ENCODE measurements at places on chromosomes 5 and 9.
A peak's percentile ranks its signal among the peaks of the same experiment; 100 is the strongest.

DNA sequence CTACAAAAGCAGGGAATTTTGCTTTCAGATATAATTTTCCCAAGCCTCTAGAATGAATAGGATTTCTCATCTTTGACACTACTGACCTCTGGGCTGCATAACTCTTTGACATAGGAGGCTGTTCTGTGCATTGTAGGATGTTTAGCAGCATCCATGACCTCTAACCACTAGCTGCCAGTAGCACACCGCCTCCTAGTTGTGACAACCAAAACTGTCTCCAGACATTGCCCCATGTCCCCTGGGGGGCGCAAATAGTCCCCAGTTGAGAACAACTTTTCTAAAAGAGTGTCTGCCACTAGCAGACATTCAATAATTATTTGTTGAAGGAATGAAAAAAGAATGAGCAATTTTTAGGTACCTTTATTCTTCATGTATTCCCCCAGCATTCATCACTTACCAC, 51.8 kb downstream of the POU4F3 start:
- DNase-seq, result no peak

GRCh38 chr5:102818934-102819333, 63.8 kb downstream of the PAM start:
- no peak for DNase-seq

- DNase-seq, result peak; percentile 78
Observed at GRCh38 chr9:69412741-69413150, 87.7 kb downstream of the ENTREP1 start.

- no peak for DNase-seq
Observed at GRCh38 chr9:79007701-79008483, 563.9 kb upstream of the TLE4 start.

- no peak for DNase-seq
Observed at GRCh38 chr5:142313682-142314081, 11.1 kb downstream of the SPRY4 start.

DNA sequence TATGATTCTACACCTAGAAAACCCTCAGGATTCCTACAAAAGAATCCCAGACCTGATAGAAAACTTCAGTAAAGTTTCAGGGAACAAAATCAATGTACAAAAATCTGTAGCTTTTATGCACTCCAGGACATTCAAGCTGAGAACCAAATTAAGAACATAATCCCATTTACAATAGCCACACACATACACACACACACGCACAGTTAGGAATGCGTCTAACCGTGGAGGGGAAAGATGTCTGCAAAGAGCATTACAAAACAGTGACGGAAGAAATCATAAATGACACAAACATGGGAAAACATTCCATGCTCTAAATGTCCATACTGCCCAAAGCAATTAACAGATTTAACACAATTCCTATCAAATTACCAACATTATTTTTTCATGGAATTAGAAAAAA, 51.4 kb upstream of the CAST start:
- DNase-seq, result no peak

- no peak for DNase-seq
Observed at GRCh38 chr5:96880444-96881164, 4.3 kb downstream of the ERAP2 start.

GRCh38 chr9:120765910-120766425, 27.2 kb downstream of the FBXW2 start:
- DNase-seq, result no peak

DNA sequence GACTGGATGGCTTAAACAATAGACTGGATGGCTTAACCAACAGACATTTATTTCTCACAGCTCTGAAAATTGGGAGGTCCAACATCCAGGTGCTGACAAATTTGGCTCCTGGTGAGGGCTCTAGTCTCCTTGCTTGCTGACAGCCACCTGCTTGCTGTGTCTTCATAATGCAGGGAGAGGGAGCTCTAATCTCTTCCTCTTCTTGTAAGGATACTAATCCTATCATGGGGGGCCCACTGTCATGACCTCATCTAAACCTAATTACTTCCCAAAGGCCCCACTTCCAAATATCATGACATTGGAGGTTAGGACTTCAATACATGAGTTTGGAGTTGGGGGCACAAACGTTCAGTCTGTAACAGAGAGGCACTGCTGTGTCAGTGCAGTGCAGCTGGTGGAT, 26.4 kb downstream of the FOXD1 start:
- no peak for DNase-seq

GRCh38 chr9:83981126-83981871, 694 bp downstream of the RMI1 start:
- DNase-seq, result peak; percentile 18

- DNase-seq, result no peak
Observed at GRCh38 chr5:151483647-151484046, 36.2 kb downstream of the SLC36A1 start.

DNA sequence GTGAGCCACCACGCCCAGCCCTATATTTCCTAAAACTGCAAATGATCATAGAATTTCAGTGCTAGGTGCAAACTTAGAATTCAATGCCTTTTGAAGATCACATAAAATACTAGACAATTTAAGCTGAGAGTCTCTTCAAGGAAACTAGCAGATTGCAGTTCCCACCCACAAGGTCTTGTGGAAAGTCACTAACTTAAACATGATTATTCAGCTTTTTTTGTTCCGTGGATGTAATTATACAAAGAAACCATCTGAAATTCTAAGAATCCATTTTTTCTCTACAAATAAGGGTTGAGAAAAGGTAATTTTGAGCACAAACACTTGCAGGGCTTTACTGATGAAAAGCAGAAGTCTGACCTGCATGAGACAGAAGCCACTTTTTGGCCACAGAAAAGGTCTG, 4.5 kb upstream of the LHFPL2 start:
- no peak for DNase-seq

- DNase-seq, result no peak
Observed at GRCh38 chr5:159427180-159428012, 97.1 kb upstream of the IL12B start.

DNA sequence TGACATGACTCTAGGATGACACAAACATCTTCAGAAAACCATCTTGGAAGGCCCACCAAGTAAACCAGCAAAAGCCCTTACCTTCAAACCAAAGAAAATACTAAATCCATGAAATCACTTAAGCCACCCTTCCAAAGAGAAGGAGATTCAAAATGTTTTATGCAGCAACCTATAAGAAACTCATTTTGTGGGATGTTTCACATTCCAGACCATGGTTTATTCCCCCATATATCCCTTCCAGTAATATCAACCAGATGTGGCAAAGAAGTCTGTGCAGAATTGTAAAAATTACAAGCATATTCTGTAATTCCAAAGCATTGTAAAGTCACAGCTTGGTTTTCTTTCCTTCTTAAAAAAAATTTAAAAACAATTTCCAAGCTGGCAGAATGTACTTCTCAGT, 117.4 kb downstream of the SLIT3 start:
- no peak for DNase-seq

DNA sequence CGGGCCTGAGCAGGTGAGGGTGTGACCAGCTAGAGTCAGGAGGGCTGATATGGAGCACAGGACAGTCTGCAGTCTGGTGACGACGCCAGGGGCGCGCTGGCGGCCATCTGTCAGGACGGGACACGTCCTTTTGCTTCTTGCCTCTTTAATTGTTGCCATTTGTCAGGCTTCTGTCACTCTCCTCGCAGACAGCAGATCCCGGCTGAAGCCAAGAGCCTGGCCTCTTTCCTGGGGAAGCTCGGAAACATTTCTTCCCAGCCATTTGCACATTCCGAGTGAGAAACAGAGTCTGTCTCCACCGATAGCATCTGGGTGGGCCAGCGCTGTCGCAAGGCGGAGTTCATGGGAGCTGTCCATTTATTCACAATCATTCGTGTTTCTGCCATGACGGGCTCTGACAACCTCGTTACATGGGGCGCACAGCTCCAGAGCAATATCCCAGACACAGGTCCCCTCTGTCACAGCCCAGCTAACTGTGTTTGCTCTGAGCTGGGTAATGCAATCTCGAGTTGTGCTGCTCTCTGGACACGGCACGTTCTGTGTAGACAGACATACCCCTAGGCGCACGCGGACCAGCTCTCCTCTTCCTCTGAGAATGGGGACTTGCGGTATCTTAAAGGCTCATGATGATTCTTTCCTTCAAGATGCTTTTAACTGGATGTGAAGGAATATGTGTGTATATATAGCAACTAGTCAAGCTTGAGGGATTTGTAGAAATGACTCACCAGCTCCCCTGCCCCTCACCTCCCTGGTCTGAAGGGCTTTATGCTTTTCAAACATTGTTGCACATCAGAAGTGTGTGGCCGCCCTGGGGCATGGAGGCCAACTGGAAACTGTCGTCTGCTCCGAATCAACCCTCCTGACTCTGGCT, 105.3 kb upstream of the FCN2 start:
- DNase-seq, result no peak

DNA sequence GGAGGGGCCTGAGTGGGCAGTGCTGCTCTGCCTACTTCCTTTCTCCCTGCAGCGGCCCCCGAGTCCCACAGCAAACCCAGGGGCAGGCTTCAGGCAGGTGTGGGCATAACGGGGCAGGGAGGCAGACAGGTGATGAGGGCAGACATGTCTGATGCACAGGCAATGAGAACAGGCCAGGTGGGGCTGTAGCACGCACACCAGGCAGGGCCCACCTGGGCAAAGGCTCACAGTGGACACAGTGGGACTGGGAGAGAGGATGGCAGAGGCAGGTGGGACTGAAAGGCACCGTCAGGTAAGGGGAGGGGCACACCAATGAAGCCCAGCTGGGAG, 5.8 kb downstream of the LTC4S start:
- DNase-seq, result no peak

GRCh38 chr5:140245926-140246325, 57.0 kb downstream of the PFDN1 start:
- DNase-seq, result no peak

GRCh38 chr5:50711280-50711679, 44.8 kb downstream of the PARP8 start:
- peak; percentile 4 for DNase-seq

DNA sequence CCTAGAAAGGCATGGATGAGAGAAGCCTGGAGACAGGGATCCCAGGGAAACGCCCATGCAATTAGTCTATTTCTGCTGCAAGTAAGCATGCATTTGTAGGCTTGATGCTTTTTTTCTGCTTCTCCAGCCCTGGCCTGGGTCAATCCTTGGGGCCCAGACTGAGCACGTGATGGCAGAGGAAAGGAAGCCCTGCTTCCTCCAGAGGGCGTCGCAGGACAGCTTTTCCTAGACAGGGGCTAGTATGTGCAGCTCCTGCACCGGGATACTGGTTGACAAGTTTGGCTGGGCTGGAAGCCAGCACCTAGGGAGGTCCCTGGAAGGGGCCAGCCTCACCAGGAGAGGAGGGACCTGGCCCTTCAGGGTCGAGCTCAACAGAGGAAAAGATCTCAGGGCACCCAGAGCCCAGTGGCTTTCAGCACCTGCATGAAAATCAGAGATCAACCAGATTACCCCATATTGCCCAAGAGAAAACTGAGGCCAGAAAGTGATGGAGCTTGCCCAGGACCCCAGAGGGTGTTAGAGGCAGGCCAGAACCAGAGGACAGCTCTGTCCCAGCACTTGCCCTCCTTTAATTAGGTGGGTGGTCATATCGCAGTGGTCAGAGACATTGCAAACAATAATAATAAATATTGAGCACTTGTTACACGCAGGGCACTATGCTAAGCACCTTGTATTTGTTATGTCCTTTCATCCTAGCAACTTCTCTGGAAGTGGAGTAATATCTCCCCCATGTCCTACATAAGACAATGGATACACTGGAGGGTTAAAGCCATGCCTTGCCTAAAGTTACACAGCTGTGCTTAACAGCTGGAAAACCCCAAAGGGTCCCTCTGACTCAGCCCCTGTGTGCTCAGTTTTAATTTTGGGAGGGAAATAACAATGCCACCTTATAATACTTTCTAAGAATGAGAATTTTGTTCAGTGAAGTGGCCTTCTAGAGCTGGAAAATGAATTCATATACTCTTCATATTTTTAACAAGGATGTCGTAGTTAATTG, 67.1 kb downstream of the KLF4 start:
- DNase-seq, result peak; percentile 75

DNA sequence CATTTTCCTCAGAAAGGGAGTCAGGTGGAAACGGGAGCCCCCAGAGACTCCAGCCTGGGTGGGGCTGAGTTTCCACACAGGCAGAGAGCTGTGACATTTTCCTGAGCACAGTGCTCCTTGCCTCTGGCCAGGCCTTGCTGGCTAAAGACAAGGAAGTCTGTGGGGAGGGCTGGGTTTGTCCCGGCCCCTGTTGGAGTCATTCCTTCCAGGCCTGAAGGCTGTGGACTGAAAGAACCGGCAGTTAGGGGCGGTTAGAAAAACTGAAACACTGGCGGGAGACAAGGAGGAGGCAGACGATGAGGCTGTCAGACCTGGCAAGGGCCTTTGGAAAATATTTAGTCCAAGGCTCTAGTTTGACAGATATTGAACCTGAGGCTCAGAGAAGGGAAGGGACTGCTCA, 29.9 kb downstream of the COL15A1 start:
- no peak for DNase-seq

GRCh38 chr5:72531496-72532190, 24.4 kb upstream of the ZNF366 start:
- no peak for DNase-seq

- no peak for DNase-seq
Observed at GRCh38 chr5:56039985-56040384, 45.2 kb upstream of the IL6ST start.

DNA sequence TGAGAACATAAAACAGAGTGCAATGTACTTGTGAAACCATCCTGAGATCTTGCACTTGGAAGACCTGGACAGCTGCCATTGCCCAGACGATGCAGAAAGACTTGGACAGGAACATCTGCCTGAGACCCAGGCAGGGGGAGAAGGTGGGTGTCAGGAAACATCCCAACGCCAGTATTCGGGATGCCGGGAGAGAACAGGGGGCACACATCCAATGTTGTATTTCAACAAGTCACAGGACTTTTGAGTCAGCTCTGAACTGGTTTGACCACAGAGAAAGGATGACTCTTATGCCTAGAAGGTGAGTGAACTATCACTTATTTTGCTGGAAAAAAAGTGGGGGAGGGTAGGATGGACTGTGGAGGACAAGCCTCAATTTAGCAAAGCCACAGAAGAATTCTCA, 124.6 kb downstream of the ROR2 start:
- no peak for DNase-seq

DNA sequence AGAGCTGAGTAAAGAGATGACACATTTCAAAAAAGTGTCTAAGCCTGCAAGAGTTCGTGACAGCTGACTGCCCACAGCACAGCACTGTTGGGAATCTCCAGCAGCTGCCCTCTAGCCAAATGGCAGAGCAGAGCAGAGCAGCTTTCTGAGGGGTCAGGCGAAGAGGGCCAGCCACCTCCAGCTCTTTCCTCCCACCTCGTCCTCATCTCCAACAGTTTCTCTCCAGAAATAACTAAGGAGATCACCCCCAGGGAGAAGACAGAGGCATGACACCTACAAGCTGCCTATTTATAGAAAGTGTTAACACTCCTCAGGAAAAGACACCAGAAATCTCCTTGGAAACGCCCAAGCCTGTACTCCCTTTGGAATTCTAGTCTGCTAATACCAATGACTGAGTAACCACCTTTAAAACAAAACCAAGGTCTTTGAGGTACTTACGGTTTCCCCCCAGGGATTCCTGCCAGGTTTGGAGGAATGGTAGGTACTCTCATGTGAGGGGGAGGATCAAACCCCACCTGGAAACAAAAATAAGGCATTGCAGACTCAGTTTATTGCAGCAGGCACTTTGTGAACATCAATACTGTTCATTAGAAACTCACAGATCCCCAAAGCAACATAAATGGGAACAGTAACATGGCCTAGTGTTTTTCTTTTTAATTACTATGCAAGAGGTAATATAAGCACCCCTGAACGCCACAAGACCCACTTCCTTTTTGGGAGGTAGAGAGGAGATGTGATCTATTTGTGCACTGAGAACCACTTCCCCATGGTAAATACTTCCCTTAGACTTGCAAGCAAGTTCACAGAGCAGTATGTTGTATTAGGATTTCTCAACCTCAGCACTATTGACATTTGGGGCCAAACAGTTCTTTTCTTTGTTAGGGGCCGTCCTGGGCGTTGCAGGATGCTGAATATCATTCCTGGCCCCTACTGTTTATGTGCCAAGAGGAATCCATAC, 79.3 kb downstream of the TLE1 start:
- DNase-seq, result no peak
